ENCODE measurements at places on chromosomes 7 and 10.

DNA sequence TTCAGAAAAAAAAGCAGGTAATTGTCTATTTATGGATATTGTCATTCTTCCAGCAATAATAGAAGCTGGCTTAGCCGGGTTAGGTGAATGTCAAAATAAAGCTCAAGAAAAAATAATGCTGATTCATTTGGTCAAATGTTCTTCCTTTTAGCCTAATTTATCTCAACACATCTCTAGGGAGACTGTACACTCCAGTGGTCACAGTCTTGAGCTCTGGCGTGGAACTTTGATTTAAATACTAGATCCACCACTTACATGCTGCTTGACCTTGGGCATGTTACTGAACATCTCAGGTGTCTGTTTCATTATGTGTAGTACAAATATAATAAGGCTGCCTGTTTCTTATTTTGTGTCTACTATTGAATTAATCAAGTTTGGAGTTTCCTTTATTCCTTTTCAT is 22.0 kb downstream of the PRTFDC1 start:
- DNase-seq: no peak

- no peak for DNase-seq
These were observed 6.5 kb upstream of the ADCY1 start for GRCh38 chr7:45567713-45568112.

DNA sequence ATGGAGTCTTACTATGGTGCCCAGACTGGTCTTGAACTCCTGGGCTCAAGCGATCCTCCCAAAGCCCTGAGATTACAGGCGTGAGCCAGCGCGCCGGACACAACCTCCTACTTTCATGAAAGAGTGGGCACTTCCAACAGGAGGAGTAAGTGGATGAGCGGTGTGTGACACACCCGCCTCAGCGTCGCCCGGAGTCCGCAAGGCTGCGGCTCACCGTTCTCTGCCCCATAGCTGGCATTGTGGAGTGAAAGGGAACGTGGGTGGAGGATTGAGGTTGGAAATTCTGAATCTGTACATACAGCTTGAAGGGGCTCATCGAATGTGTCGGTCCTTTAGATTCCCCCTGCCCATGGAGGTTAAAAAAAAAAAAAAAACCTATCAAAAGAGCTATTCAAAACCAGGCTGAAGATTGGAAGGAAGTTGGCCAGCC is 524 bp upstream of the PRXL2A start:
- DNase-seq: no peak

- DNase-seq: no peak
These were observed 110.9 kb downstream of the DYNC1I1 start for GRCh38 chr7:95883217-95883616.

- no peak for DNase-seq
These were observed 82.0 kb downstream of the SND1 start for GRCh38 chr7:127733986-127734385.

DNA sequence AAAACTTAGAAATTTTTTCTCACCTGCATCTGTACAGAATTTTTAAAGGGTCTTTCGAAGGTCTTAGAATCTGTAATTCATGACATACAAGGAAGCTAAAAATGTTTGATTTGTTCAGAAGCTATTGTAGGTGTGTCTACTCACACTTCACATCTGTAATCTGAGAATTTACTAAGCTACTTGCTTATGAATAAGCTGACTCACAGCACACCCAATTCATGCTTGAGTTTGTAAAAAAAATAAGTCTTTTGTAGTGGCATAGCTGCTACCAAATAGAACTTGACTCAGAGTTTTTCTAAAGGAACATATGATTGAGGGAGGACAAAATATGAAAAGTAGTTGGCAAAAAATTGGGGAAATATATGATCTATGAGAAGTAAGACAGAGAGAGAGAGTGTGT is 12.7 kb upstream of the AGR2 start:
- no peak for DNase-seq

DNA sequence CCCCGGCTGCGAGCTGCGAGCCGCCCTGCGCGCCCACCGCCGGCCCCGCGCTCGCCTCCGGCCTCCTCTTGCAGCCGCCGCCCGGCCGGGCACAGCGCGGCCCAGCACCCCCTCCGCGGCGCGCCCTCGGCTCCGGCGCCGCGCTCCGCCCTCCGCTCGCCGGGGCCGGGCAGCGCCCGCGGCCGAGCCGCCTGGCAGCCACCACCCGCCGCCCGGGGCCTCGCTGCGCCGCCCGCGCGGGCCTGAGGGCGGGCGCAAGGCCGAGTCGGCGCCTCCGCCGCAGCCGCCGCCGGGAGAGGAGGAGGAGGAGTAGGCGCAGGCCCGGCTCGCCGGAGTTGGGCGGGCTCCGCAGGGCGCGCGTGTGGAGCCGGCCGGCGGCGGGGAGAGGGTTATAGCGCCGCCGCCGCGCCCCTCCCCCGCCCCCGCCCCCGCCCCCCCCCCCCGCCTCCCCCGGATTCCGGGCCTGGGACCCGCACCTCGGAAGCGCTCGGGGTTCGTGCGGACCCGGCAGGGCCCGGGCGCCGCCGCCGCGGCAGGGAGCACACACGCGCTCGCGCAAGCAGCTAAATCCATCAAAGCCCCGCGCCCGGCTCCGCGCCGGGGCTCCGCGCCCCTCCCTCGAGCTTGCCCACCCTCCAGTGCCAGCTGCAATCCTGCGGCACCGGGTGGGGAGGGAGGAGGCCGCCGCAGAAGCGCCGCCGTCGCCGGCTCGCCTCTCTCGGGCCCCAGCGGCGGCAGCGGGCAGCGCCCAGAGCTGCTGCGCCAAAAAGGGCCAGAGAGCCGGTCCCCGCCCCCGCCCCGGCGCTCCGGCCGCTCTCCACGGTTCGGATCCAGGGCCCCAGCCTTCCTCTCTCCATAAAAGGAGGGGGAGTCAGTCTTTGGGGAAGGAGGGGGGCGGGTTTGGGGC is at the start of gene PDGFA:
TSS of gene PDGFA (minus strand) at position 363 of the 907 bp plus-strand sequence. CDS start 845 bp downstream, outside the sequence.
- no peak for DNase-seq

DNA sequence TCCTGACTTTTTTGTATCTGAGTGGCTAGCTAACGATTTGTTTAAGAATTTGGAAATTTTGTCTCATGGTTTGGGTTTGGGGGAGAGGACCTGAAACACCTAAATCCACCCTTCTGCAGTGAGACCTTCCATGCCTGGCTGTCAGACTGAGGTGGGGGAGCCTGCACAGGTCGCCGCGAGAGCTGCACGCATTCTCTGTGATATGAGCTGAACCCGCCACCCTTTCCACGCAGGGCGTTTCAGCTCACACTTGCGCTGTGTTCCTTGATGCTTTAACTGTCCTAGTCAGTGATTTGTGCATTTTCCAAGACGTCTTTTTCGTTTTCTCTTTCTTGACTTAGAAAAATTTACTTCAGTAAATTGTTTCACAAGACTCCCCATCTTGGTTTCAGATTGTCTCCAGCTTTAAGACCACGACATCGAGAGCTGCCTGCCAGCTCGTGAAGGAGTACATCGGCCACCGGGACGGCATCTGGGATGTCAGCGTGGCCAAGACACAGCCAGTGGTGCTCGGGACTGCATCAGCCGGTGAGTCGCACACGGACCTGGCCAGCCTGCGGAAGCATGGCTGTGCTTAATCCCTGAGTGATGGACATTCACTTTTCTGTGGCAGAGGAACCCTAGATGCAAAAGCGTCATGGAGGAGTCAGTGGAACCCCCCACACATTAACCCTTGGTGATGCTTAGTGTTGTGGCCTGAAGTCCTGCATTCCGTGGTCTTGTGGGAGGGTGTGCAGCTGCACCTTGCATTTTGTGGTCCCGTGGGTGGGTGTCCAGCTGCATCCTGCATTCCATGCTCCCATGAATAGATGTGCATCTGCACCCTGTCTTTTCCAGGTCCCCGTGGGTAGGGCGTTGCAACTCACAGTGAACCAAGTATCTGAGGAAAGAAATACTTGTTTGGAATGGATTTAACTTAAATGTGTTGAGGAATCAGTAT is 28.1 kb downstream of the WDR37 start:
- DNase-seq: no peak

GRCh38 chr10:124641282-124642087 is 102.7 kb downstream of the FAM53B start:
- no peak for DNase-seq

DNA sequence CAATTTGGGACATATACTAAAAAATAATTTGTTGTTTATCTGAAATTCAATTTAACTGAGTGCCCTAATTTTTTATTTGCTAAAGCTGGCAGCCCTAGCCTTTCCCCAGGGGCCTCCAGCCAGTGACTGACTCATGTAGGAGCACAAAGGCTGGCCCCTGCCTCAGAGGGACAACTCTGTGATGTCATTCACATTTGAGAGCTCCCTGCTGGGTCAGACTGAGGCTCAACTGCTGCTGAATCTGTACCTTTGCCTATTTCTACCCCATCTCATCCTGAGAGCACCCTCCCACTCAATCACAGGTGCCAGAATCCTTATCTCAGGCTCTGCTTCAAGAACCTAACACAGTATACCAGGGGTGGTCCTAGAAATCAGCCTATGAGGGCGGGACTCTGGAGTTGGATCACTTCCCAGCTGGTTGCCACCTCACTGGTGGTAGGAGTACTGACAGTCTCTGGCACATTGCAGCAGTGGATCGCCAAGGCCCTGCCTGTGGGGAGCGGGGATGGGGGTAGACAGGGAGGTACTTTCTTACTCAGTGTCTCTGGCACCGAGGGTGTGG is 11.6 kb downstream of the GCK start:
- DNase-seq: no peak

- no peak for DNase-seq
These were observed 28.7 kb downstream of the VTI1A start for GRCh38 chr10:112475575-112476218.

- DNase-seq: no peak
These were observed 10.4 kb upstream of the ITGB8 start for GRCh38 chr7:20320322-20320721.

GRCh38 chr7:18221377-18222293 is 194.0 kb upstream of the PRPS1L1 start:
- DNase-seq: no peak

- no peak for DNase-seq
These were observed 121.0 kb downstream of the HIP1 start for GRCh38 chr7:75617634-75618234.

- no peak for DNase-seq
These were observed 90.5 kb downstream of the EZH2 start for GRCh38 chr7:148793590-148793989.

GRCh38 chr10:91683975-91684374 is 51.1 kb upstream of the PPP1R3C start:
- DNase-seq: no peak

GRCh38 chr7:111741811-111742240 is 179.5 kb upstream of the IMMP2L start:
- DNase-seq: peak; percentile 4

GRCh38 chr7:11171569-11172192 is 198.0 kb downstream of the PHF14 start:
- DNase-seq: no peak

GRCh38 chr7:96055717-96056116 is 266.2 kb downstream of the SLC25A13 start:
- DNase-seq: no peak

DNA sequence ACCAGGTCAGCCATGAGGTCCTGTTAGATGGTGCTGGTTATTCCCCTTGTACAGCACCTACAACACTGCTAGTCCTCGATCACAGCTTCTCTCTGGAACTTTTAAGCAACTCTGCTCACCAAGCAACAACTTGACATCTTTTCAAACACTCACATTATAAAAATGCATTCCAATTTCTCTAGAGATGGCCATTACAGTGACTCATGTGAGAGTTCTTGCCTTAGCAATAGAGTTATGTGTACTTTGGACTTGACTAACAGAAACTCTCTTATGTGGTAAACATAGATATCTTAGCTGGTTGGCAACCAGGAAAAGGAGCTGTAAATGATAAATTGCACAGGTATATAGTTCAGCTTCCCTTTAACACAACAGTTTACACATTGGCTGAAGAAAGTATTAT is 122.2 kb downstream of the PDE1C start:
- no peak for DNase-seq

GRCh38 chr7:16063716-16064675 is 357.3 kb downstream of the CRPPA start:
- DNase-seq: no peak

DNA sequence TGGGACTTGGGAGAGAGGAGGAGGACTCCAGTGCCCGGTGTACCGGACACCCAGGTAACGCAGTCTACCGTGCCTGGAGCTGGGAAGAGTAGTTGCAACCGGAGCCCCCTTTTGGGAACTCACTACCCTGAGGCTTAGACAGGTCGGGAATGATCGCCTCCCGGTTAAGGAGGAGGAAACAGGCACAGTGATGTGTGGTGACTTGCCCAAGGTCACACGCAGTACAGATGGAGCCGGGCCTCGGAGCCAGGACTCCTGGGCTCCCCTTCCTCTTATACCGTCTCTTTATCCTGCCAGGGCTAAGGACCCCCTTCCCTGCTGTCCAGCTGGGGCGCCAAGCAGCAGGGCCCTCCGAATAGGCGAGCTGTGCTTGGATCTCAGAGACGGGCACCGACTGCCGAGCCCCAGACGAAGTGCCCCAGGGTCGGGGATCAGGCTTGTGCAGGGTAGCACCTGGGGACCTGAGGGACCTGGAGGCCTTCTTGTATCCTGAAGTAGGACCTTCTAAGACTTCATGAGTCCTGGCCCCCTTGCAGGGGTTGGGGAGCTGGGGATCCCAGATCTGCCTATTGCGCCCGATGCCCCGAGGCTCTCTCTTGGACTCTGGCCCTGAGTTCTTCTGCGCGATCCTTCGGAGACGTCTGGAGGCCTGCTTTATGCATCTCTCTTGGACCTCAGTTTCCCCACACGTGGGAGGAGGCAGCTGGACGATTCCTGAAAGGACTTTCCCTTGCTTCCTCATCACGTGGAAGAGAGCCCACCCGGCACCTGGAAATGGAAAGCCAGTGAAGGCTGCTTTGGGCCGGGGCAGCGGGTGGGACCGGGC is 767 bp upstream of the CYP26A1 start:
- DNase-seq: no peak

DNA sequence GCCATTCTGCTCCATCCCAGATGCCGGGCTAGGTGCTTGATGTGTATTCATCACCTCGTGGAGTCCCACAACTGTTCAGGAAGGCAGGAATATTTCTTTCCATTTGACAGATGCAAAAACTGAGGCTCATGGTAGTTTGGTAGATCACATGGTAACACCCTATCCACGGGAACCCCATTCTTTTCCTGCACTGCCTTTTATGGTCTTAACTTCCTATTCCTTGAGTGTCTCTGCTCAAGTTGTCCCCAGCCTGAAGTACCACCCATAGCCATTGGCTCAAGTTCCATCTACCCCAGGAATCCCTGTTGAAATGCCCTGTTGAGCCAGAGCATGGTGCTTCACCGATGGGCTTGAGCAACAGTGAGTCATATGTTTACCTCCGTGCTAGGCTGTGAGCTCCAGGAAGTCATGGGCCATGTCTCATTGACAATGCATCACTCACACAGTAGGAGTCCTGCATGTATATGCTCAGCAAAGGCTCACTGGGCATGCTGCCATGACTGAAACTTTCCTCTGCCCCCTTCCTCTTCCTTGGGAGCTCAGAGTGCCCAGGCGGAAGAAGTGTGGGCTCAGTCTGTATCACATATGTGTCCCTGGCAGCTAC is 71.7 kb upstream of the ADAM12 start:
- DNase-seq: no peak

DNA sequence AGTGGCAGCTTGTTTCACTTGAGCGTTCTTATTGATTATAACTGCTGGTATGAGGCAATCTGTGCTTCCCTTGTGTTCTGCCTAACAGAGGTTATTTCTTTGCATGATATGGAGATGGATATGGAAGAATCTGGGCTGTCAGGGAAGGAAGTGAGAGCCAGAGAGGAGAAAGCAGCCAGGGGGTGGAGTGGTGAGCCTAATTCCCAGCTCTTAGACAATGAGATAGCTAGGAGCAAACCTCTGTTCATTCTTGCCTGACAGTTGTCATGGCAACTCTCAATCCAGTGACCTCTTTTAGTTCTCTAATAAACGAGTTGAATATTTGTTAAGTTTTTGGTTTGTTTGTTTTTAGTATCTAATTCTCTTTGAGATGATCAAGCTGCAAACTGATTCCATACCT is 214.3 kb downstream of the NRG3 start:
- no peak for DNase-seq

Measured in T follicular helper cell (primary cell).